ENCODE measurements at places on chromosomes 7 and 10. TPM values are rescaled to one million over a fixed set of nuclear protein-coding genes. Genes with fewer than 3 reads are reported as not detected.

DNA sequence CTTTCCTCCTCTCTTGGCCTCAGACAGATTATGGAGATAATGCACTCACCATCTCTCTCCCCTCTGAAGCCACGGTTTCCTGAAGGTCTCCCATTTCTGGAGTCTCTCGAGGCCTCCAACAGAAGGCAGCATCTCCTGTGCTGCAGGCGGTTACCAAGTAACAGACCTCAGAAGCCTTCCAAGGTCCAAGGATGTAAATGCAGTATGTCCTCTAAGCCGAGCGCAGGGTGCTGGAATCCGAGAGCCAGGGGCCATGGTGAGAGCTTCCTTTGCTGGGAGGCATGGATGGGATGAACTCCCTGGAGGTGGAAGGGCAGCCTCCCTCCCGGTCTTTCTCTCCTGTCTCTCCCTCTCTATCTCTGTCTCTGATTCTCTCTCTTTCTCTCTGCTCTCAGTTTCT is 79.8 kb downstream of the ADARB2 start:
- peaks cover 14% of the 10 kb centered on the region for H3K27me3 ChIP-seq
- DNase-seq, result no peak
- no peak overlapping the region for H3K27ac ChIP-seq
- no peak overlapping the region for H3K4me3 ChIP-seq

DNA sequence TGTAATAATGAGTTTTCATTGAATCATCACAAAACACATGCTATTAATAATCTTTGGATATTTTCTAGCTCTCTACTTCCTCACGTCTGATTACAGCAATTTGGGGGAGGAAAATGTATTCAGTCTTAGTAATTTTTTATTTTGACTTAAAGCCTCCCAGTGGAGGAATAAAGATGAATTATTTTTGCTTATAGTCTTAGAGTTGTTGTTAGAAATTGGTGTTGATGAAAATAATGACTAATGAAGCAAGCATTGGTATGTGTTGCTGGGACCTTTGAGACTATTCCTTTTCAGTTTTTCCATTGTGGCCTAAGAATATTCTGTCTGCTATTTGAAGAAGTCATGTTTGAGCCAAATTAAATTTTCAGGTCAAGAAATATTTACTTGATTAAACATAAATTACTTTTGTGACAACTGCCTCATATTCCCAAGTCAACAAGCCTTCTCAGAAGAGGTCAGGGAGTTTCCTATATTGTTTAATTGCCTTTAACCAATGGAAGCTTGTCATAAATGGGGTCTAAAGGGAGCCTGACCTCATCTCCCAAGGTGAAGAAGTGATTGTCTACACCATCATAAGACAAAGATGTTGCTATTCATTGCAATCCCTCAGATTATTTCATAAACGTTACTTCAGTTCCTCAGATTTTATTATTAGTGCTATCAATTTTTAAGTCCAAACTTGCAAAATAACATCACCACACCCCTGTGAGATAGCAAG is 90.0 kb downstream of the ST7 start:
- no peaks in the 10 kb centered on the region for H3K36me3 ChIP-seq
- peaks cover 34% of the 10 kb centered on the region for H3K27me3 ChIP-seq
- no peak overlapping the region for H3K27ac ChIP-seq
- peaks cover 7% of the 10 kb centered on the region for H3K4me1 ChIP-seq
- no peak for DNase-seq

The MCM10 gene
- total RNA-seq, result 112 TPM

The TMEM213 gene
- total RNA-seq, result not detected

DNA sequence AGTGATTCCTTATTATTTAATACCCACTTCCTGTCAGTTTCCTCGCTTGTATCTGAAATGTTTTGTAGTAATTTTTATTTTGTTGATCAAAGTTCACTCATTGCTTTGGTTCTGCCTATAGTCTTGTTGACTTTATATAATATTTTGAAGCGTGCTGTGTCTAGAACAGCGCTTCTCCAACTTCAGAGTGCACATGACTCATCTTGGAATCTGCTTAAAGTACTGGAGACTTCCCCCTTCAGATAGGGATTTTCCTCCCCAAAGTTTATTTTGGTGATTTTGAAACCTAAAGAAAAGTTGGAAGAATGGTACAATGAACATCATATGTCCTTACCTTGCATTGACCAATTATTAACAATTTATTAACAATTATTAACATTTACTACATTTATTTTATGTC is 5.8 kb downstream of the COMTD1 start:
- DNase-seq, result no peak
- H3K4me3 ChIP-seq, result no peak overlapping the region
- peaks cover 62% of the 10 kb centered on the region for H3K36me3 ChIP-seq
- no peak overlapping the region for H3K27ac ChIP-seq
- H3K27me3 ChIP-seq, result no peaks in the 10 kb centered on the region

DNA sequence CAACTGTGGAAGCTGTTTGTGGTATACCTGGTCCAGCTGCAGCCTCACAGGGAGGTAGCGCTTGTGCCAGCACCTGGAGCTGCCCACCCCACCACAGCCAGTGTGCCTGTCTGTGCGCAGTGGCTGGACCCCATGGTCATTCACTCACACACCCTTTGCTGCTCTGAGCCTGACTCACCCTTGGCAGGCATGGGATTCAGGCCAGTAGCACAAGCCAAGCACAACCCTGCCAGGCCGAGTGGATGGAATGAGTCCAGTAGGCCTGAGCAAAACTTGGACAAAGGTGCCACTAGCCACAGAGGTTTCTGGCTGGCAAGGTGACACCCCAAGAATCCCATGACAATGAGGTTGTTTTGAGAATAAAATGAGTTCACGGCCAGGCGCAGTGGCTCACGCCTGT is 19.0 kb downstream of the RBM48 start:
- no peak overlapping the region for H3K27ac ChIP-seq
- no peaks in the 10 kb centered on the region for H3K4me1 ChIP-seq
- no peaks in the 10 kb centered on the region for H3K36me3 ChIP-seq

DNA sequence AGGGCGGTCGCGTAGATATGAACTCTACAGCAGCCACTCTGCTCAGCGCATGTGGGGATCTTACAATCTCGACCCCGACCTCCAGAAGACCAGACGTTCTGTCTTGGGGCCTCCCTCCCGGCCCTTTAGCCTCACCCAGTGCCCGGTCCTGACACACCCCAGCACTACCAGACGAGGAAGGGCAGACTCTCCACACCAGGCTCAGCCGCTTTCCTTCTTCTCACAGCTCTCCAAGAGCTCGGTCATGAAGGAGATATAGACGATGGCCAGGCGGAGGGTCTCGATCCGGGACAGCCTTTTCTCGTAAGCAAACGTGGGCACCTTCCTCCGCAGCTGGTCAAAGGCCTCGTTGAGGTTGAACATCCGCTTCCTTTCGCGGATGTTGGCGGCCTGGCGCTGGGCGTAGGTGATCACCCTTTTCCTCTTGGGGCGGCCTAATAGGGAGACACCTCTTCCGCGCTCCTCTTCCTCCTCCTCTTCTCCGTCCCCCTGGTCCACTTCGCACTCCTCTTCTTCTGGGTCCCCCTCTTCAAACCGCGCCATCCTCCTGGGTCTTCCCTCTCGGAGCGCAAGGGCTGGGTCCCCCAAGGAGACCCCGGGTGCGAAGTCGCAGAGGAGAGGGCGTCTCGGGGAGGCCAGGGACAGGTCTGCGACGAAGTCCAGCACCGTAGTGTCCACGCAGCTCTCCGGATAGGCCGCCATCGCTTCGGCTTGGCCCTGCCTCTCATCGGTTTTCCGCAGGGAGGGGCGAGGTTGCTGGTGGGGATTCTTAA is at the start of gene FERD3L:
FERD3L (minus strand) TSS at position 761 of the 773 bp plus-strand sequence; CDS start at position 702, 59 bp downstream.
- H3K27ac ChIP-seq, result no peak within 1 kb of the TSS
- H3K4me1 ChIP-seq, result no peaks in the 10 kb centered on the region
- H3K4me3 ChIP-seq, result no peak within 1 kb of the TSS

The ZNF425 gene
- 0.44 TPM for total RNA-seq

- peaks cover 20% of the 10 kb centered on the region for H3K27me3 ChIP-seq
- H3K36me3 ChIP-seq, result no peaks in the 10 kb centered on the region
- H3K27ac ChIP-seq, result no peak overlapping the region
- H3K4me3 ChIP-seq, result no peak overlapping the region
- no peak for DNase-seq
Observed at GRCh38 chr7:24733414-24734060, 23.7 kb downstream of the GSDME start.
